ENCODE measurements at places on chromosomes 12 and 14. TPM values are rescaled to one million over a fixed set of nuclear protein-coding genes. Genes with fewer than 3 reads are reported as not detected.
A peak's percentile ranks its signal among the peaks of the same experiment; 100 is the strongest.

GRCh38 chr12:3489057-3489456 lies 1.9 kb upstream of the PRMT8 start:
- H3K4me1 ChIP-seq, result peaks cover 18% of the 10 kb centered on the region
- peaks cover 39% of the 10 kb centered on the region for H3K27me3 ChIP-seq
- no peak overlapping the region for H3K27ac ChIP-seq
- H3K4me3 ChIP-seq, result no peak overlapping the region
- H3K36me3 ChIP-seq, result no peaks in the 10 kb centered on the region

- no peaks in the 10 kb centered on the region for H3K36me3 ChIP-seq
- H3K27ac ChIP-seq, result peak overlapping the region; percentile 44
- H3K4me1 ChIP-seq, result no peaks in the 10 kb centered on the region
- H3K4me3 ChIP-seq, result no peak overlapping the region
- H3K27me3 ChIP-seq, result no peaks in the 10 kb centered on the region
Observed at GRCh38 chr12:118544569-118544968, 168.2 kb downstream of the SUDS3 start.

DNA sequence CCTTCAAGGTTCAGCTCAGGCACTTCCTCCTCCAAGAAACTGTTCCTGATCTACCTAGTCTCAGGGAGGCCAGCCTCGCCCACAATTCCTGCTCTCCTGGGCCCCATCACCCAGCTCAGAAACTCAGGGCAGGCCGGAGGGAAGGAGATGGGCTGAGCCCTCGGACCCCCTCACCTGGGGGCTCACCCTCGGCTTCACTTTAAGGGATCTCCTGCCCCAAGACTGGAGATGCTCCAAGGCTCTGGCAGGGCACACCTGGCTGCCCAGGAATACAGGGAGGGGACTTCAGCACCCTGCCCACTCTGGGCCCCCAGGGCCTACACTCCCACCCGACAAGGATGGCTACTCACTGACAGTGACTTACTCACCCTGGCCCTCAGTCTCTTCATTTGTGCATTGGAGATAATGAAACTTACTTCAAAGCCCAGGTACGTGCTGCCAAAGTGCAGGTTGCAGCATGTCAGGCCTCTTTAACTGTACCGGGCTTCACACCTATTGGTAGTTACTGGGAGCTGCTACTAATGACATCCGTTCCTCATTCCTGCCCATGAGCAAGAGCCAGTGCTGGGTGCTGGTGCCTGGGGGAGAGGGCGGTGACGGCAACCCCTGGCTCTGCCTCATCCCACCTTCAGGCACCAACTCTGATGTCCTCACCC lies 21.0 kb upstream of the PPP1R13B start:
- no peaks in the 10 kb centered on the region for H3K27me3 ChIP-seq
- H3K4me1 ChIP-seq, result peaks cover 6% of the 10 kb centered on the region
- no peak for DNase-seq
- no peak overlapping the region for H3K27ac ChIP-seq

DNA sequence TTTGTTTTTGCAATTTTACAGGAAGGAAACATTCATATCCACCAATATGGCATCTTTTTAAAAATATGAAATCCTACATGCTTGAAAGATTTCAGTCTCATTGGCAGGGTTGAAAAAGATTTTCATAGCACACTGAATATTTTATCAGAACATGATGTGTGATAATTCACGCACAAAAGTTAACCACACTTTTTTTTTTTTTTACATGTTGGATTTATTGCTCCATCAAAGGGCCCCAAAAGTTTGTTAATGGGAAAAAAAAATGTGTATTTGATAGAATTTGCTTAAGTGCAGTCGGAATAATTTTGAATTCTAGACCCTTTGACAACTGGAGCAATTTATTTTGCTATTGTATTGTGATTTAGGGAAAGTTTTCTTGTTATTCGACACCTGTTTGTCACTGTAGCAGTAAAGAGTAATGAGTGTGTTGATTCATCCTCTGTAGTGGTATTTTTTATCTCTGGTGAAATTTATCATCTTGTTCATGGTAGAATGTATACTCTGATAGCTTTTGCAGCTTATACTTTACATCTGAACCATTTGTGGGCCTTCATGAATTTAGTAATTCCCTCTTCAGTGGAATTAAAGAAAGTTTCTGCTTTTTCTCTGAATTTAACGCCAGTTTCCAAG lies 1.1 kb downstream of the EML1 start:
- H3K36me3 ChIP-seq, result no peaks in the 10 kb centered on the region
- peaks cover 30% of the 10 kb centered on the region for H3K4me1 ChIP-seq

DNA sequence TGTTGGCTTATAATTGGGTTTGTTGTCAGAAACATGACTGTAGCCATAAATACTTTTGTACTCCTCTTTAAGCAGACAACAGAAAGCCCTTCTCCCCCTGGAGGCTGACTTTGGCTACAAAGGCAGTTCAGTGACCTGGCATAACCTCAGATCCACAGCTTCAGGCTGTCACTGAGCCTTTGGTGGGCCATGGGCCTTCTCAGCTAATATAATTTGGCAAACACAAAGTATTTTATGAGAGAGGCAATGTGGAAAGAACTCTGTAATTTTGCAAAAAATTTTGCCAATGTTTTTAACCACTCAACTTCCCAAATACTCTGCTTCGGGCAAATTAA lies 15.5 kb upstream of the MGP start:
- no peak for DNase-seq
- peaks cover 6% of the 10 kb centered on the region for H3K4me1 ChIP-seq
- peak overlapping the region; percentile 44 for H3K27ac ChIP-seq
- no peaks in the 10 kb centered on the region for H3K27me3 ChIP-seq
- no peaks in the 10 kb centered on the region for H3K36me3 ChIP-seq

LTB4R2 gene
- 0.86 TPM for total RNA-seq

DNA sequence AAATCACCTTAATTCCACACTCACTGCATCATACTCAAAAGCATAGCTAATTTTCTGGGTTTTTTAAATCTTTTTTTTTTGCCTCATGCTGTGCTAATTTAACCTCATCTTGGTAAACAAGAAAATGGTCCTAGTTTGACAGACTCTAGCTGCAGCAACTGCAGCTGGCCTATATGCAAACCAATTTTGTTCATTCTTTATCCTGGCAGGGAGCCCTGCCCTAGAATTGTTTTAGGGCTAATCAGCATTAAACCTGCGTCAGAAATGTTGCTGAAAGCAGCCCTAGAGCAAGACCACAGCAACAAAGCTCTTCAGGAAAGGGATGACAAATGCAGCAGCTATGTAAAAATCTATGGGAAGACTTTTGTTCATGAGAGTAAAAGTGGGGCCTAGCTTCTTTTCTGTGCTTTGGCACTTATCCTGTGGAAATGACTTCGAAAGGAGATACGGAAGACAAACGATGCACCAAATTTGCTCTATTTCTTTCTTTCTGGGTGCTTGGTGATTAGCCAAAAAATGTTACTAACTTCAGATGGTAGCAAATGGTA lies 72.2 kb downstream of the DENND5B start:
- no peak overlapping the region for H3K27ac ChIP-seq
- no peak for DNase-seq
- no peaks in the 10 kb centered on the region for H3K27me3 ChIP-seq
- no peak overlapping the region for H3K4me3 ChIP-seq
- no peaks in the 10 kb centered on the region for H3K36me3 ChIP-seq
- peaks cover 55% of the 10 kb centered on the region for H3K4me1 ChIP-seq

DNA sequence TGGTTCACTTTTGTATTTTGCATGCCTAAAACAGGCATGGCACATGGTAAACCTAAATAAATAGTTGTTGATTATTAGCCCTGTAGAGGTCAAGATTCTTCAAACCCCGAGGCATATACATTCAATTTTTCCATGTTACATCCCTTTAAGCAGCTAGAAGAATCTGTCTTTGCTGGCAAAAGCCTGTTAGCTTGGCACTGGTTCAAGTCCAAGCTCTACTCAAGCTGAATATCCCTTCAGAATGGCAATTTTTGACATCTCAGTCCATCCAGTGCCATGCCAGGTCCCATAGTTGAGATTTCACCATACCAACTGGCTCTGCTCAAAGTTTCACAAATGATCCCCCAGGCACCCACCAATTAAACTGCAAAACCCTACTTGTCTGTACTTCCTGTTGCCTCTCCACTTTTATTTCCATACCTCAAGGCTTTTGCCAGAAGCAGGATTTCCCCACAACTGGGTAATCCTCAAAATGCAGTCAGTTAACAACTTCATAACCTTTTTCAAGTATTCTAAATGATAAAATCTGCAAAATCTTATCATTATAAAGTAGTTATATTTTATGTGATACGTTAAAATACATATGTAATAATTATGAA lies 9.0 kb upstream of the DCN start:
- DNase-seq, result no peak
- H3K27me3 ChIP-seq, result no peaks in the 10 kb centered on the region
- H3K4me3 ChIP-seq, result no peak overlapping the region
- H3K36me3 ChIP-seq, result no peaks in the 10 kb centered on the region
- H3K4me1 ChIP-seq, result no peaks in the 10 kb centered on the region
- no peak overlapping the region for H3K27ac ChIP-seq

- H3K27me3 ChIP-seq, result peaks cover 61% of the 10 kb centered on the region
- H3K27ac ChIP-seq, result no peak overlapping the region
Observed at GRCh38 chr12:132290203-132290540, 39.2 kb downstream of the GALNT9 start.

DNA sequence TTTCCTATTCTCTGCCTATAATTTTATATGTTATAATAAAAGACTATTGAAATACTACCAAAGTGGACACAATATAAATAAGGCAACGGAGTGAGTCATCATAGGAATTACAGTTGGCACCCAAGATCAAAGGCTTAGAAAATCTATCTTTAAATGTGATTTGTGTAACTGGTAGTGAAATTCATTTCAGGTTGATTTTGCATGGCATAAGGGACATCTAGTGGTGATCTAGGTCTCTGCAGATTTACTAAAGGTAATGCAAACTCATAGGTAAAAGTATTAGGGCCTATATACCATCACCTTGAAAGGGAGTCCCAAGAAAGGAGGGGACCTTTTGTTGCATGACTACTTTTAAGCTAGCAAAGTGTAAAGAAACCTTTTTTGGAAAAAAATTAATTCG lies 527.2 kb downstream of the NRXN3 start:
- no peaks in the 10 kb centered on the region for H3K27me3 ChIP-seq
- H3K4me3 ChIP-seq, result no peak overlapping the region
- no peaks in the 10 kb centered on the region for H3K36me3 ChIP-seq
- H3K4me1 ChIP-seq, result no peaks in the 10 kb centered on the region

- no peaks in the 10 kb centered on the region for H3K36me3 ChIP-seq
- peak within 1 kb of the TSS; percentile 82 for H3K27ac ChIP-seq
- H3K4me3 ChIP-seq, result peak within 1 kb of the TSS; percentile 63
- peaks cover 20% of the 10 kb centered on the region for H3K4me1 ChIP-seq
- H3K27me3 ChIP-seq, result no peaks in the 10 kb centered on the region
Observed at GRCh38 chr12:103840876-103841689, at the start of gene NT5DC3. NT5DC3 (minus strand) TSS chr12:103841234; CDS start chr12:103841156, 78 bp downstream.

GRCh38 chr14:57816568-57817284 lies 49.2 kb downstream of the SLC35F4 start:
- H3K4me1 ChIP-seq, result no peaks in the 10 kb centered on the region
- no peak for DNase-seq
- H3K36me3 ChIP-seq, result no peaks in the 10 kb centered on the region
- H3K27ac ChIP-seq, result no peak overlapping the region

SRP54 gene
- total RNA-seq, result 33.7 TPM

PARPBP gene
- 3.1 TPM for total RNA-seq

DNA sequence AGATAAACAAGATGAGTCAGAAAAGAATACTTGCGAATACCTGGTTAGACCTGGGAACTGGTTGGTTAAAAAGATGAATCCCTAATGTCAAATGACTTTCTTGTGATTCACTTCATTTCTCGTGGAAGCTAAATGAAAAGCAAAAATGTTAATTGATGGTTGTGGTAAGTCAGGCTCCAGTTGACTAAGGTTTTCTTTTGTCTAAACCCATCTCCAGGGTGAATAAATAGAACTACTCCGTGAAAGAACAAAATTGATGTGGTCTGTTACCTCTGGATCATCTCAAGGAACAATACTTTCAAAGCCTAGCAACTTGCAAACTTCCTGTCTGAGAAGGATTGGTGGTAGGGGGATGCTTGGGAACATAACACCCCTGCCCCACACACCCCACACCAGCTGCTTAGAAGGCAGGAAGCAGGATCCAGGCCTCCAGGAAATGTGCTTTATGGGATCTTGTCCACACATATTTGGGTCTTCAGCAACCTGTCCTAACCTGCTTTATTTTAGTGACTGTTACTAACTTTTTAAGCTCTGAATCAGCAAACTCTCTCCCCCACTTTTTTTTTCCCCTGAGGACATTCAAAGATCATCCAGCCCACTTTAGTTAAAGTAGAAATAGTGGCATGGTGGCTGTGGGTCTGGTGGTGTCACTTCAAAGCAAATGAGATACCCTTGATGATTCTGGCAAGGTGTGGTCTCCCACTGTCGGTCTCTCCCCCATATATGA lies 60.4 kb upstream of the PTHLH start:
- no peaks in the 10 kb centered on the region for H3K27me3 ChIP-seq
- H3K36me3 ChIP-seq, result no peaks in the 10 kb centered on the region
- H3K4me1 ChIP-seq, result no peaks in the 10 kb centered on the region

- H3K27me3 ChIP-seq, result no peaks in the 10 kb centered on the region
- no peak overlapping the region for H3K27ac ChIP-seq
- no peak for DNase-seq
- no peak overlapping the region for H3K4me3 ChIP-seq
- no peaks in the 10 kb centered on the region for H3K36me3 ChIP-seq
Observed at GRCh38 chr12:118436986-118437385, 60.6 kb downstream of the SUDS3 start.

- peaks cover 91% of the 10 kb centered on the region for H3K27me3 ChIP-seq
- H3K27ac ChIP-seq, result no peak within 1 kb of the TSS
- peak within 1 kb of the TSS; percentile 44 for H3K4me3 ChIP-seq
- DNase-seq, result no peak
- H3K4me1 ChIP-seq, result peaks cover 53% of the 10 kb centered on the region
Observed at GRCh38 chr12:49346659-49347310, at the start of gene DNAJC22. DNAJC22 (plus strand) TSS chr12:49346888; CDS start chr12:49348873, 1,985 bp downstream.

DNA sequence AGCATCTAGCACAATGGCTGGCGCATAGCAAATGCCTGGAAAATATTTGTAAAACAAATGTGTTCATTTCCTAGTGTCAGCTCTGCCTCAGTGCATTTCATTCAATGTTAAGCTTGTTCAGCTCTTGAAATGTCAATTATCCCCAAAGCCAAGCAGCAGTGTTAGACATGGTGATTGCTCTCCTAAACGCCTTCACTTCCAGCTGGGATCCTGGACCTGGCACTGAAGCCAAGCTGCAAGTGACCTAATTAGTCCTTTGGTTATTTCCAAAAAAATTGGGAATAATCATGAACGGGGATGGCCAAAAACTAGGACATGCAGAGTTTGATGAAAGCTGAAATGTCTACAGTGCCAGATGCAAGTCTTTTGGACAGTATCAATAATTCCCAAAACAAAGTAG lies 54.9 kb upstream of the MDGA2 start:
- no peaks in the 10 kb centered on the region for H3K36me3 ChIP-seq
- no peaks in the 10 kb centered on the region for H3K27me3 ChIP-seq
- H3K4me1 ChIP-seq, result no peaks in the 10 kb centered on the region
- no peak overlapping the region for H3K4me3 ChIP-seq

- no peaks in the 10 kb centered on the region for H3K27me3 ChIP-seq
- H3K4me3 ChIP-seq, result peak overlapping the region; percentile 95
- H3K4me1 ChIP-seq, result peaks cover 30% of the 10 kb centered on the region
- DNase-seq, result no peak
- no peaks in the 10 kb centered on the region for H3K36me3 ChIP-seq
- H3K27ac ChIP-seq, result peak overlapping the region; percentile 93
Observed at GRCh38 chr14:65103150-65103760, 938 bp upstream of the MAX start.

CCER1 gene
- total RNA-seq, result not detected

Measured in gastrocnemius medialis (tissue), 4 donors.